ENCODE measurements at places on chromosomes 4 and X.

DNA sequence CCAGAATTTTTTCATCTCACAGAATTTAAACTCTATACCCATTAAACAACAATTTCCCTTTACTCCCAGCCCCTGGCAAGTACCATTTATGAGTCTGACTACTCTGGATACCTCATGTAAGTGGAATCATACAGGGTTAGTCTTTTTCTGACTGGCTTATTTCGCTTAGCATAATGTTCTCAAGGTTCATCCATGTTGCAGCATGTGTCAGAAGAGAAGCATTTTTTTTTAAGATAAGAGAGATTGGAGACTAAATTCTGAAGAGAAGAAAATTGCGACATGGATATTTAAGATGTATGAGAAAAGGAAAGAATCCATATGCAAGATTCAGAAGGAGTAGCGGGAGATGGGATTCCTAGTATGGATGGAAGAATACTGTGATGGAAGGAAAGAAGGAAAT is 11.3 kb upstream of the SLC9B1 start:
- DNase-seq: no peak

- peak; percentile 46 for DNase-seq
Measured at GRCh38 chrX:74293343-74293946, 10.5 kb upstream of the ZCCHC13 start.

DNA sequence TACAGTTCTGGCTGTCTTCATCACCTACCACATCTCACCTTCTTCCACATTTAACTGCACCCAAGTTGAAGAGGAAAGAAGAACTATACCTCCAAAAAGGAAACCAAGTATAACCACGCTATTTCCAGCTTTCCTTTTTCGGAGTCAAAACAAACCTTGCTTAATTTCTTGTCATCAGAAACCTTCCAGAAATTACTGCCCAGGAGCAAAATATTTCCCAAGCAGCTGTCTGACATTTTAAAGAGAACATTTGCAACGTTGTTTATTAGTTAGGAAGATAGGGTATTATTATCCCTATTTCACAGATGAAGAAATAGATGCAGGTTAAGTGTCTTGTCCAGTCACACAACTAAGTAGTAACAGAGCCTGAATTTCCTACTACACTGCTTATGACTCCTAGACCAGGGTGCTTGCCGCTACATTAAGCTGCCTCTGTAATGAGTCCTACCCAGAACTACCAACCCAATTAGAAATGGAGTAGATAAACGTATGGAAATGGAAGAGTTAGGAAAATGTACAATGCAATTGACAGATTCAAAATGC is 2.2 kb upstream of the ACSL4 start:
- no peak for DNase-seq

GRCh38 chrX:12977761-12978204 is 2.9 kb downstream of the TMSB4X start:
- no peak for DNase-seq

DNA sequence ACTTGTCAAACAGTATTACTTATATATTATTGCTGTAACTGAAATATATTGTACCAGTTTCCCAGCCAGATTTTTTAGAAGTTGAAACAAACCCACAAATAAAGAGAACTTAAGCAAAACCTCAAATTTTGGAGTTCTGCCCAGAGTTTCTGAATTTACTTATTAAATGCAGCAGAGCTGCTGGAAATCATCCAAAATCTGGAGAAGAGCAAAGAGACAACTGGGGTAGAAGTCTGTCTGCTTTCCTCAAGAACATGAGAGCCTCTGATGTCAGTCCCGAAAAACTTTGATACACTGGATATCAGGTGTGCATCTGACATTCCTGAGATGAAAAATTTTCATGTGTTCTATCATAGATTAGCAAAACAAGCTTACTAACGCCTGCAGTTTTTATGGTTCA is 325.9 kb downstream of the NR3C2 start:
- DNase-seq: no peak

DNA sequence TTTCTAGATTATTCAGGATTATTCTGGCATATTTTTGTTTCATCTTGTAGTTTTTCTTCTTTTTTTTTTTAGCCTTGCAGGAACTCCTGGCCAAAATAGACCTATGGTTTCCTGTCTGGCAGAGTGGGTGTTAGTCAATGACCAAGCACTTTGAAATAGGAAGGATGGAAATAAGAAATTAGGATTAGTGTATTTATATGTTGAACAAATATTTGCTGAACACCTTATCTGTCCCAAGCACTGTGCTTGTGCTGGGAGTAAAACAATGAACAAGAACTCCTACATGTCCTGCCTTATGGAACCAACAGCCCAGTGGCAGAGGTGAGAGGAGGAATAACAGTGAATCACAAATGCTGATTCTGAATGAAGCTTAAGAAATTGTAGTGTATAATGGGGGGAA is 4.5 kb downstream of the MMRN1 start:
- DNase-seq: no peak

- no peak for DNase-seq
Measured at GRCh38 chr4:88230969-88231771, 53.2 kb downstream of the PPM1K start.

GRCh38 chrX:154409222-154409871 is at the start of gene DNASE1L1:
TSS of gene DNASE1L1 (minus strand) at chrX:154409254. CDS start at chrX:154405568, 3,686 bp downstream.
- DNase-seq: peak; percentile 69

DNA sequence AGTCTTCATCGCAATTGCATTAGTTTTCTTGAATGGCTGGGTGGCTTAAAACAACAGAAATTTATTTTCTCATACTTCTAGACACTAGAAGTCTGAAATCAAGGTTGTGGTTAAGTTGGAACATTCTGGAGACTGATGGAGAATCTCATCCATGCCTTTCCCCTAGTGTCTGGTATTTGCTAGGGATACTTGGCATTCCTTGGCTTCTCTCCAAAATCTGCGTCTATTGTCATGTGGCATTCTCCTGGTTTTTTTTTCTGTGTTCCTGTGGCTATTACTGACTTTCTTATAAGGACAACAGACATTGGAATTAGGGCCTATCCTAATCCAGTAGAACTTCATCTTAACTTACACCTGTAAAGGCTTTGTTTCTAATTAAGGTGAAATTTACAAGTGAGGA is 272.8 kb upstream of the EPHA5 start:
- peak; percentile 65 for DNase-seq

GRCh38 chr4:17163156-17163771 is 264.8 kb upstream of the LDB2 start:
- no peak for DNase-seq

DNA sequence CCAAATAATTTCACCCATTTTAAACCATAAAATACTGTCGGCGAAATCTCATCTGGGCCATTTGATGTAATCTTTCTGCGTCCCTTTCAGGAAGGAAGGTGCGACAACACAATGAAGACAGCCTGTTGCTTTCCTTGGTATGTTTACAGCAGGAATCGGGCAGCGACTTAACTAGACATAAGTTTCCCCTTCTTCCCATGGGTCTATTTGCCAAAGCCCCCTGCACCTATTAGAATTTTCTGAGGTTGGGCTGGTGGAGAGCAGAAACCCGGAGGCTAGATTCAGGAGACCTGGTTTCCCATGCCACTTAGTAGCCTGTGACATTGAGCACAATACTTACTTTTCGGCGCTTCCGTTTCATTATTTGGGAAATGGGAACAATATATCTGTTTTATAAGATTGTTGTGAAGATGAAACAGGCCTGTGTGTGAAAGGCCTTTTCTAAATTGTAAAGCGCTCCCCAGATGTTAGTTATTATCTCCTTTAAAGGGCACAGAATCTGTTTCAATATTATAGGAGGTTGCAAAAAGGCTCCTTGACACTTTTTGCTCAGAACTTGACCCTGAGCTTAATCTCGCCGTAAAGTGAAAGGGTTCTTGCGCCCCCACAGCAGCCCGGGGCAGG is 552 bp upstream of the AFF1 start:
- no peak for DNase-seq

- DNase-seq: no peak
Measured at GRCh38 chrX:18666614-18667013, 5.3 kb downstream of the RS1 start.

GRCh38 chr4:110287130-110287529 is 88.7 kb upstream of the ELOVL6 start:
- no peak for DNase-seq

DNA sequence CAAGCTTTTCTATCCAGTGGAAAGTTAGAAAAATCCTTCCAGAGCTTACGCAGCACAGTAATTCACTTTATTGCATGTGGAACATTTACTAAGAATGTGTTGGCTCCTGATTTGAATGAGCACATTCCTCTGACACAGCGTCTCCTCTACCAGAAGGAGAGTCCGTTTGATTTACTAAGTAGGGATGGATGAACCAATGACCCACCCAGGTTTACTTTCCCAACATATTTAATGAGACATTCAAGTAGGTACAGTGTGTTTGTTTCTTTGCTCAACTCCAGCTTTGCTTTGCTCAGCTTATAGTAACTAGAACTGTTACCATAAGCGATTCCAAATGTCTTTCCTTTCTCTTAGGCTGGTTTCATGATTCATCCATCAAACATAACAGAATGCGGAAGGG is 161.7 kb downstream of the SMARCA1 start:
- no peak for DNase-seq

DNA sequence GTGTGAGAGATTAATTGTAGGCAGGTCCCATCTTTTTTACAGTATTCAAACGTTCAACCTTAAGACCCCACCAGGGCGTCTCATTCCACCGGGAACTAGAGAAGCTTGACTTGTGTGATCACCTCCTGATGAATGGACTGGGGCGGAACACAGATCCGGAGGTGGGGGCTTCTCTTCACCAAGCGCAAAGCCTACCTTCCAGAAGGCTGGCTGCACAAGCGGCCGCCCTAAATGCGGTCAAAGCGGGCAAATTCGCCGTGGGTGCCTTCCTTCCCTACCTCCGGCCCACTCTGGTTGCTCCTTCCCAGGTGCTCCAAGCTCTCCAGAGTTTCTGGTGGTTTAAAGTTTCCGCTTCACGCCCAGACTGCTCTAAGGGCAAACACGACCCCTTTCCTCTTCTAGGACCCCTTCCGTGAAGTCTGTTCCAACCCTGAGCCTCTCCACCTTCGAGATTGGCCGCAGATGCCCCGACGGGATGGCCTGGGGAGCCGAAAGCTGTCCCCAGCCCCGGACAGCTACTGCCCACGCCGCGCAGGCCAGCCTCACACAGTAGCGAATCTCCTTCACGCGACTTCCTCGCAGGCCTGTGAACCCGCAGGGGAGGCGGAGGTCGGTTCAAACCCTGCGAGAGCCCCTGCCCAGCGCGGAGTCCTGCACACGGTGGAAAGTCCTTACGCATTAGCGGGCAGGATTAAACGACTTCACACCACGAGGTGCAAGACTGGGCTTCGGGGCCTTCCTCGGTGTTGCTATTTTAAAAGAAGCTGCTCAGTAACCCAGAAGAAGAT is 1.6 kb upstream of the WWC2 start:
- DNase-seq: peak; percentile 32

GRCh38 chrX:109384699-109385098 is 97.2 kb downstream of the GUCY2F start:
- peak; percentile 15 for DNase-seq

DNA sequence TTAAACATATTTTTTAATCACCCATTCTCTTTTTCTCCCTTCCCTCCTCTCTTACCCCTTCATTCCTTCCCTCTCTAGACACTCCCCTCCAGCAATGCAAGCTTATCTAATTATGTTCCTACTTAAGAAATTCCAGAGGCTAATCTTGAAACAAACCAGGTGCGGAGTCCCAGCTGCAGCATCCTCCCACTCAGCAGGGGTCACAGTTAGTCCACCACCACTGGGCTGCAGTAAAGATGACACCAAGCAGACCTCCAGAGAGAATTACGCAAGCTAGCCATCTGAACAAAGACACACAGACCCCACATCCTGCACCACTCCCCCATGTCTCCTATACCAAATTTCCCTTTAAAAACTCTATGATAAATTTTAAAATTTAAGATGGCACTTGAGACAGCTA is 13.9 kb upstream of the SEC24B start:
- peak; percentile 14 for DNase-seq

DNA sequence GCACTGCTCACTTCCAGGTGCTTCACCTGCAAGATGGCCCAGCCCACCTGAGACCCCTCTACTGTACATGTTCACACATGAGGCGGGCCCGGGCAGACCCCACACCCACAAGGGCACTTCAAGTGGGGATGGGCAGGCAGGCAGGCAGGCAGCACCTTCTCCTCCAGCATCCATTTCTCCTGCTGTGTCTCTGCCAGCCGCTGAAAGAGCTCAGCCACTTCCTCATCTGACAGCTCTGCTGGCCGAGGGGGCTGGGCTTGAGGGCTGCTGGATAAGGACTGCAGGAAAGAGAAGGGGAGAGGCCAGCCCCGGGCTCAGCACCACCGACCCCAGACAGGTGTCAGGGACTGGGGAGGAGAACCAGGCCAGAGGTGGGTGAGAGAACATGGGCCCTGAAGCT is 4.4 kb upstream of the KCND1 start:
- no peak for DNase-seq

DNA sequence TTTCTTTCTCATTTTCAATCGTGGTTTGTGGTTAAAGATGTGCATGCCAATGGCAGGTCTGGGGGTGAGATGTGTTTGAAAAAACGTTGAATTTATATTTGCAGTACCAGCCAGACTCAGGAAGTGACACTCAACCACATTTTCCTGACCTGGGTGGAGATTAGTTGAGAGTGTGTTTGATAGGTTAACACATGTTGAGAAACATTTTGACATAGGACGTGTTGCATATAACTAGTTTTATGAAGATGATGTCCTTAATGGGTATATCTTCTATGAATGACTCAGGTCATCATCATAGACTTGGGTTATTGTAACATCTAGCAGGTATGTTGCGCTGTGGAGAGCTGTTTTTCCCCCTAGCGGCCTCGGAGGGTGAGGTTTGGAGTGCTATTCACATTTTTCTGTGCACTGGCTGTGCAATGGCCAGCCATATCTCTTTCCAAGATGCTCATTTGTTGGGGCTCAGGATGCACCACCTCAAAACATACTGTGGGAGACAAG is 21.7 kb upstream of the CD38 start:
- DNase-seq: no peak

GRCh38 chr4:101086801-101087586 is 260.3 kb downstream of the PPP3CA start:
- DNase-seq: no peak

GRCh38 chr4:101277671-101278070 is 69.7 kb downstream of the PPP3CA start:
- no peak for DNase-seq

DNA sequence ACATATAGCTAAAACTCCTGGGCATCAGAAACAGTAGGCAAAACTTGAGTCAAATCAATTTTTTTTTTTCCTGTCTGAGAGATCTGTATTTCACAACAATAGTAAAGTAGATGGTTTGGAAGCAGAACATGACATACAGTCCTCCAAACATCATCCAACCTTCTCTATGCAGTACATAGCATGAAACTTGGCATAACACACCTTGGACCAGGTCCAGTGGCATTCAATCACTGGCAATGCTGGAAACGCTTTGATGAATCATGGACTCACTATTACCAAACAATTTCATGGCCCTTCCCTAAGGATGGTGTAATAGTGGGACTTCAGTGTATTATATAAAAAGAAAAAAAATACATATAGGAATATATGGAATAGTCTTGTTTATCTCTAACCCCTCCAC is 154.6 kb downstream of the FMR1NB start:
- no peak for DNase-seq

DNA sequence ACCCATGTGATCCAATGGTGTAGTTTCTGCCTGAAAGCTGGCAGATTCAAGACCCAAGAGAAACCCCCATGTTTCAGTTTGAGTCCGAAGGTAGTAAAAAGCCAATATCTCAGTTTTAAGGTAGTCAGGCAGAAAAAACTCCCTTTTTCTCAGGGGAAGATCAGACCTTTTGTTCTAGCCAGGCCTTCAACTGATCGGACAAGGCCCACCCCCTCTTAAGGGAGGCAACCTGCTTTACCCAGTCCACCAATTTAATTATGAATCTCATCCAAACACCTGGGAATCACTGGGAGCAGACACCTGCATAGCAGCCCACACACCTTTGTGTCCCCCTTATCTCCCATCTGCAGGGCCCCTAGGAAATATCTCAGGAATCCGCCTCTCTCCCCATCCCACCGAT is 322.0 kb downstream of the STK32B start:
- no peak for DNase-seq
